ENCODE measurements at places on chromosomes 6 and 20.

GRCh38 chr6:155872961-155873360, 417.3 kb upstream of the NOX3 start:
- no peak overlapping the region for H3K4me3 ChIP-seq
- no peak for DNase-seq
- H3K27me3 ChIP-seq, result no peaks in the 10 kb centered on the region
- no peaks in the 10 kb centered on the region for H3K4me1 ChIP-seq
- H3K36me3 ChIP-seq, result no peaks in the 10 kb centered on the region

GRCh38 chr6:101016163-101016562, 135.0 kb upstream of the ASCC3 start:
- peaks cover 2% of the 10 kb centered on the region for H3K4me1 ChIP-seq
- no peak for DNase-seq
- no peaks in the 10 kb centered on the region for H3K36me3 ChIP-seq
- no peak overlapping the region for H3K4me3 ChIP-seq
- no peaks in the 10 kb centered on the region for H3K27me3 ChIP-seq

- DNase-seq, result no peak
- no peaks in the 10 kb centered on the region for H3K36me3 ChIP-seq
- H3K27ac ChIP-seq, result no peak overlapping the region
- no peaks in the 10 kb centered on the region for H3K4me1 ChIP-seq
Measured at GRCh38 chr6:29483735-29484134, 4.0 kb downstream of the MAS1L start.

- H3K4me1 ChIP-seq, result no peaks in the 10 kb centered on the region
- H3K4me3 ChIP-seq, result no peak overlapping the region
- DNase-seq, result no peak
- no peaks in the 10 kb centered on the region for H3K27me3 ChIP-seq
Measured at GRCh38 chr20:64022671-64023360, 13.2 kb upstream of the C20orf204 start.

DNA sequence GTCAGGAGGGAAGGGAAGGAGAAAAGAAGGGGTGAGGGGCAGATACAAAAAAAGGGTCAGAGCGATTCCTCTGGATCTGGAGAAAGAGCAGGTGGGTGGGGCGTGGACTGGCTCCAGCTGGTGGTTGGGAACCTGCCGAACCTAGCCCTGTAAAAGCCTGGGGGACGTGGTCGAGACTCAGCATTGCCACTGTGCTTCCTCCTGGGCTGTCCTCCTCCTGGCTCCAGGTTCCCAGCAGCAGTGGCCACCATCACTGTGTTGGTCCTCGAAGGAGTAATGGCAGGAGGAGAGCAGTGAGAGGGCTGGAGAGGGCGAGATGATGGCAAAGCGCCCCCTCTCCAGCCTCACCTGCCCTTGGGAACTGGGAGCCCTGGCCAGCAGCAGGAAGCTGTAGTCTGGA, 3.5 kb upstream of the RAET1L start:
- H3K36me3 ChIP-seq, result no peaks in the 10 kb centered on the region
- no peak overlapping the region for H3K4me3 ChIP-seq
- H3K4me1 ChIP-seq, result no peaks in the 10 kb centered on the region
- peaks cover 63% of the 10 kb centered on the region for H3K27me3 ChIP-seq
- no peak for DNase-seq

- H3K4me3 ChIP-seq, result no peak overlapping the region
- no peaks in the 10 kb centered on the region for H3K4me1 ChIP-seq
- H3K36me3 ChIP-seq, result no peaks in the 10 kb centered on the region
- DNase-seq, result no peak
- H3K27ac ChIP-seq, result no peak overlapping the region
Measured at GRCh38 chr6:135630789-135631376, 133.3 kb upstream of the AHI1 start.

GRCh38 chr6:118783931-118784550, 109.9 kb upstream of the ASF1A start:
- no peak overlapping the region for H3K27ac ChIP-seq
- peaks cover 18% of the 10 kb centered on the region for H3K4me1 ChIP-seq
- H3K36me3 ChIP-seq, result no peaks in the 10 kb centered on the region
- no peak overlapping the region for H3K4me3 ChIP-seq

- H3K4me1 ChIP-seq, result no peaks in the 10 kb centered on the region
- no peaks in the 10 kb centered on the region for H3K36me3 ChIP-seq
- H3K27me3 ChIP-seq, result peaks cover 15% of the 10 kb centered on the region
- peak; percentile 26 for DNase-seq
- H3K4me3 ChIP-seq, result no peak overlapping the region
- no peak overlapping the region for H3K27ac ChIP-seq
Measured at GRCh38 chr20:44780226-44780625, 30.1 kb downstream of the RIMS4 start.

DNA sequence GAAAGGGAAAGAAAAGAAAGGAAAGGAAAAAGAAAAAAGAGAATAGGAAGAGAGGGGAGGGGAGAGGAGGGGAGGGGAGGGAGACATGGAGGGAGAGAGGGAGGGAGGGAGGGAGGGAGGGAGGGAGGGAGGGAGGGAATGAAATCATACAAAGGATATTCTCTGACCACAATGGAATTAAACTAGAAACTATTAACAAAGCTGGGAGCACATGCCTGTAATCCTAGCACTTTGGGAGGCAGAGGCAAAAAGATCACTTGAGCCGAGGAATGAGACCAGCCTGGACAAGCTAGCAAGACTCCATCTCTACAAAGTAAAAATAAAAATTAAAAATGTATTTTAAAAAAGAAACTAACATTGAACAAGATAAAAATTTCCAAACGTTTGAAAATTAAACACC, 62.8 kb downstream of the ILRUN start:
- DNase-seq, result no peak
- H3K36me3 ChIP-seq, result no peaks in the 10 kb centered on the region
- no peaks in the 10 kb centered on the region for H3K27me3 ChIP-seq
- no peak overlapping the region for H3K27ac ChIP-seq
